ENCODE measurements at places on chromosomes 12 and 14.

DNA sequence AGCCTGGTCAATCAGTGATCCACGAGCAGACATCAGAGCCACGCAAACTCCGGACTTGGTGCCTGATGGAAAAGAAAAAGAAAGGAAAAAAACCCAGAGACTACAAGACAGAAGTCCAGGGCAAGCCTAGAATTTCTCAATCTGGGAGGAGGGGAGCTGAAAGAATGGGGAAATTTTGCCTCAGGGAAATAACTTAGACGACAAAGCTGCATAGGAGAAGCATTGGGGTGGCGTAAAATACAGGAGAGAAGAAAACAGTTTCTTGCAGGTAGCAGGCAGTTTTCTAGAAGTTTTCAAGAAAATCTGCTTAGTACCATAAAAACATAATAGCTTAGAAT, 2.6 kb upstream of the SLC11A2 start:
- no peak for DNase-seq

- no peak for DNase-seq
Observed at GRCh38 chr12:105922670-105923102, 216.1 kb downstream of the NUAK1 start.

- no peak for DNase-seq
Observed at GRCh38 chr12:21934173-21934572, 7.1 kb downstream of the ABCC9 start.

DNA sequence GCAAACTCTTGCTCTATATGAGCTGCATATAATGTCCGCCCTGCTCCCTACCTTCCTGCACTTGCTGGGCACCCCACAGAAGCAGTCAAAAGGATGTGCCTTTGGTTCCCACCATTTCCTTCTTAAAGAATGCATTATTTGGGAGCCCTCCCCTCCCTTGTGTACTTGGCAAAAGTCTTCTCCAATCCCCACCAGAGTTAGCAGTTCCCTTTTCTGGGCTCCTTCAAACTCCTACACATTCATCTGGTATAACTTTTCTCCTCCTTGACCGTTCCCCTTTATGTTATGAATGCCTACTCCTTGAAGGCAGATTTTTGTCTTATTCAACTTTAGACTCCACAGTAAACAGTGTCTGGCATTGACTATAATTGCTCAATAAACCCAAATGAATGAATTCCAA, 27.8 kb downstream of the AREL1 start:
- DNase-seq, result no peak

DNA sequence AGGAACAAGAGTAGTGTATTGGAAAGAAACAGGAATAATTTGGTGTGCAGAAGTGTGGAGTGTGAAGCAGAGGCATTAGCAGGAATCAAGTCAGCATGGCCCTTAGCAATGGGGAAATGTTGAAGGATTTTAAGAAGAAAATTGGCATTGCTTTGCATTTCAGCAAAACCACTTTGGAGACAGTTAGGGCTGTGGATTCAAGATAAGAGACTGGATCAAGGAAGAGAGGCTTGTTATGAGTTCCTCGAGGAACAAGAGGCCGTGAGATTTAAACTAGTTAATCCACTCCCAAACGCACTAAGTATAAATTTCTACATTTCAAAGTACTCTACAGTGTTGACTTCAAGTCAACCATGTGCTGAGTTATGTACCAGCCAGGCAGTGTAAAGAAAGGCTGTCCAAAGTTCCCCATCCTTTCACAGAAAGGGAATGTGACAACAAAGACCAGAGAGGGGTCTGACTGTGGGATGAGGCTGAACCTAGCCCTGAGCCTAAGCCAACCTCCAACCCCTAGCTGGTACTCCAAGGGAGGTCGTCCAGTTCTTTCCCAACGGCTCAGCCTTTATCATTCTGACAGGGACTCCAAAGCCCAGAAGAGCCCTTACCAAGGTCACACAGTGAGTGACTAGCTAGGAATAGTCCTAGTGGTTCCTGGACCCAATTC, 91.2 kb upstream of the BMP4 start:
- no peak for DNase-seq

DNA sequence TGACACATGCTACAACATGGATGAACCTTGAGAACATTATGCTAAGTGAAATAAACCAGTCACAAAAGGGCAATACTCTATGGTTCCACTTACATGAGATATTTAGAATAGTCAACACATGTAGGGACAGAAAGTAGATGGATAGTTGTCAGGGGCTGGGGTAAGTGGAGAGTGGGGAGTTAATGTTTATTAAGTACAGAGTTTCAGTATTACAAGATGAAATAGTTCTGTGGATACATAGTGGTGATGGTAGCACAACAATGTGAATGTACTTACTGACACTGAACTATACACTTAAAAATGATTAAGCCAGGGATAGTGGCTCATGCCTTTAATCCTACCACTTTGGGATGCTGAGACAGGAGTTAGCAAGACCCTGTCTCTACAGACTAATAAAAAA, 8.7 kb downstream of the NUP107 start:
- no peak for DNase-seq

DNA sequence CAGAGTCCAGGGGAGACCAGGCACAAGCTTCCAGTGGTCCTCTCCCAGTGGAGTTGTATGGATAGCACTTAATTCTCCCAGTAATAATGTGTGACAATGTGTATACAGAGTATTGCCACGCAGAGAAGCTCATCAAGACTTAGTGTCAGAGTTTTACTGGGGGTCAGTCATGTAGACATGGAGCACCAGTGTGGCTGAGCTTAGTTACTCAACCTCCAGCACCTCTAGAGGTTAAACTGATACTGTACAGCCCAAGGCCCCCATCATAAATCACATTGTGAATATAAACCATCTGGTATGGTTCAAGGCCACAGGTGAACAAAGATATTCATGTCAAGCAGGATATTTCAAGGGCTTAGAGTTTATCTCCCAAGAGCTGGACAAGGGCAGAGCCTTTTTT, 378.1 kb upstream of the TMPO start:
- DNase-seq, result no peak

DNA sequence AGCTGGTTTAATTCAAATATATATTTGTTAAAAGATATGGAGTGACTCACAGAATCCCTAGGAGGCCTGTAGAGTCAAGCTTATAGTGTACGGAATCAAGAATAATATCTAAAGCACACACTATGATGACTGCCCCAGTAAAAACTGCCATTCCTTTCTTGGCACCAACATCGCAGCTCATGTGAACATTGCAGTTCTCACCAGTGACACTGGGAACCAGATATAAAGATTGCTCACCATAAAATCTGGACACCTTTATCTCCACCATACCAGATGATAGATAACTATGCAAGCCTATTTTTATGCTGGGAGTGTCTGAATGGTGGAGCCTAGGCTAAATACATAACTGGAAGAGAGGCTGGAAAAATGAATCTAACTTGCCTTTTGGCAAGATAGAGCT, 463.9 kb upstream of the TBX3 start:
- no peak for DNase-seq

DNA sequence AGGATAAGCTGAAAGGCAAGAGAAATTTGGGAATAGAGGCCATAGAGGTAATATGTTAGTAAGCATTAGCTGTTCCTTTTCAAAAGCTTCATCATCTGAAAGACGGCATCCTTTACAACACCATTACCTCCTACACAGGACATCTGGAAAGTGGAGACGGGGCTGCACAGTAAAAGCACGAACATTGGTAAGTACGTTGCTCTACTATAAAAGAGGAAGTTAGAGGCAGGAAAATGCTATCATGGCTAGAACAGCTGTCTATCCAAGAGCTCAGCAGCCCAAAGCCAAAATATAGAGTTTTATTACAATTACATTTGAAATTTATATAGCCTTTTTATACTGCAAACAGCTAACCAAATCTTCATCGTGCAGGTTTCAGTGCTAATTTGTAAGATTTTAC, 172.3 kb upstream of the GRIP1 start:
- no peak for DNase-seq
